Kidney glomerular epithelial cell (primary cell): ENCODE measurements at places on chromosomes 4 and X.

GRCh38 chr4:96016634-96017299 lies 176.9 kb downstream of the PDHA2 start:
- no peak for DNase-seq

GRCh38 chrX:40244980-40245379 lies 147.2 kb upstream of the BCOR start:
- no peak for DNase-seq

DNA sequence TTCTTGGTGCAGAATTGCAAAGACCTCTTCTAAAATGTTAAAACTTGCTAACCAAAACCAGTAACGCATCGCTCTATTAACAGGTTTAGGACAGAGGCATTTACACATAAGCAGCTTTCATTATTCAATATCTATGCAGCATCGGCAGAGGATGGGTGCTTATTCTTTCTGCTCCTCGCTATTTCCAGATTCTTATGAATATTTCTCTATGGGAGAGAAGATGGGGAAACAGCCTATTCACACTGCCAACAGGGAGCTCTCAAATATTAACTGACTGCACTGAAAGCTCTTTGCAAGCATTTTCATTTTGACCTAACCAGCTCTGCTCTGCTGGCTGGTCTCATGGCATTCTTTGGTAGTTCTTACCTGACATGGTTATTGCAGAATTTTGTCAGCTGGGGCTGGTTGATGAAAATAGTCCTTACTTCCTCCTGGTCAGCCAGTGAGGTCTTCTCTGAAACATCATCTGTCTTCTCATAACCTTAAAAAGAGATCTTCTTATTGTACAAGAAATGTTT lies 30.2 kb downstream of the ATP8A1 start:
- no peak for DNase-seq

DNA sequence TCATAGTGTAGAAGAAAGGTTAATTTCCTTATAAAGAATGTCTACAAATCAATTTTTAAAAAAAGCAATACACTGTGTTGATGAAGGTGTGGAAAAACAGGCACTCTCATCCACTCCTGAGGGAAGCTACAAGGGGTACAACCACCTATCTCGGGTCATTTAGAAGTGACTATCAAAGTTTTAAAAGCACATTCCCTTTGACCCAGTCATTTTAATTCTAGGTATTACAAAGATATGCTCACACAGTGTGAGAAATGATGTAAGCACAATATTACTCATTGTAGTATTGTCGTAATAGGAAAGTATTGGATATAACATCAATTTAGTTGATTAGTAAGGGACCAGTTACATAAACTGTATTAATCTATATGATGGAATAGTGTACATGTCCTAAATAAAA lies 7.4 kb upstream of the HCCS start:
- DNase-seq, result no peak

GRCh38 chrX:35665311-35665710 lies 132.8 kb upstream of the MAGEB16 start:
- no peak for DNase-seq

GRCh38 chrX:129984111-129984958 lies 1.9 kb downstream of the BCORL1 start:
- DNase-seq, result no peak

GRCh38 chrX:8374041-8374825 lies 90.4 kb upstream of the VCX3B start:
- peak; percentile 0 for DNase-seq

- DNase-seq, result no peak
Measured at GRCh38 chr4:136644279-136644678, 888.0 kb downstream of the PCDH18 start.

DNA sequence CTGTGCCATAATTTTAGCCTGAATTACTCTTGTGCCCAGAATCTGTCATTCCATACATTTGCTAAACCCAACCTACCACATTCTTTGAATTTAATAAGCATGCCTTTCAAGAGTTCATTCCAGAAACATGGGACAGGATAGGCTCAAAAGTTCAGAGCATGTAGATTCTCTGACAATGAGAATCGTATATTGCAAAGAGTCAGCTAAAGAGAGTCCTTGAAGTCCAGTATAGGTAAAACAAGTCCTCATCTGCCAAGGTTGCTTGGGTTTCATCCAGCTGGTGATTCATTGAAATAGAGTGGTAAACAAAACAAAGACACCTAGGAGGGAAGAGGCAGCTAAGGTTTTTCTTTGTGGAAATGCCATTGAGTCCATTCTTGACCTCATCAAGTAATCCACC lies 249.3 kb upstream of the DIPK2B start:
- no peak for DNase-seq

DNA sequence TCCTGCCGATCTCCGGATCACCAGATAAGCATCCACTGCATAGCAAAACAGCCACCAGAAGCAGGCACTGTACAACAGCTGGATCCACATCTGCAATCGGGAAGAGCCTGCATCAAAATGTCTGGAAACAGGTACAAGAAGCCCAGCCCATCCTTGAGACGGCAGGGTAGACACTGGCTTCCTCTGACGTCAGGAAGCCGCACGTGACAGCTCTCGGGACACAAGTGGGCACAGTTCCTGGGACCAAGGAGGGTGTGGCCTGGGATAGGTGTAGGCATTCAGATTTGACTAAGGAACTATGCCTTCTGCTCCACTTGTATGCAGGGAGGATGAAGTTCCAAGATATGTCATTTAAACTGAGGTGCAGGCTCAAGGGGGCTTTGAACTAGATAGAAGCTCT lies 6.3 kb downstream of the GPR143 start:
- DNase-seq, result no peak

GRCh38 chr4:184019076-184019475 lies 114.0 kb downstream of the STOX2 start:
- DNase-seq, result no peak

- no peak for DNase-seq
Measured at GRCh38 chr4:131081069-131081468, 1985.1 kb downstream of the C4orf33 start.

DNA sequence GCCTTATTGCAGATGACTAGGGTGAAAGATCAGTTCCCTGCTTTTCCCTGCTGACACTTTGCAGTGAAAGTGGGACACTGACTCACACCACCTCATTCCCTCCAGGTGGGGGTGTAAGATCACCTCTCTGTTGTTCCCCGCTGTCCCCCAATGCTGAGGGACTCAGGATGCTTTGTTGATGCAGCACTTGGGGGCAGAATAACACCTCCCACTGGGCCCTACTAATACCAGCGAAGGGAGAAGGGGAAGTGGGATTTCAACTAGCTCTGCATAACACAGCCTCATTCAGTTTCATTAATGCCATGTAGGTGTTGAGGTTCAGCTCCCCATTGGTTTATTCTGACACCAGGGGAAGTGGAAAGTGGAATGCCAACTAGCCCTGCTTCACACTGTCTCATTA lies 43.6 kb upstream of the IL1RAPL2 start:
- DNase-seq, result no peak

GRCh38 chrX:48695925-48696300 lies 621 bp upstream of the SUV39H1 start:
- DNase-seq, result no peak

DNA sequence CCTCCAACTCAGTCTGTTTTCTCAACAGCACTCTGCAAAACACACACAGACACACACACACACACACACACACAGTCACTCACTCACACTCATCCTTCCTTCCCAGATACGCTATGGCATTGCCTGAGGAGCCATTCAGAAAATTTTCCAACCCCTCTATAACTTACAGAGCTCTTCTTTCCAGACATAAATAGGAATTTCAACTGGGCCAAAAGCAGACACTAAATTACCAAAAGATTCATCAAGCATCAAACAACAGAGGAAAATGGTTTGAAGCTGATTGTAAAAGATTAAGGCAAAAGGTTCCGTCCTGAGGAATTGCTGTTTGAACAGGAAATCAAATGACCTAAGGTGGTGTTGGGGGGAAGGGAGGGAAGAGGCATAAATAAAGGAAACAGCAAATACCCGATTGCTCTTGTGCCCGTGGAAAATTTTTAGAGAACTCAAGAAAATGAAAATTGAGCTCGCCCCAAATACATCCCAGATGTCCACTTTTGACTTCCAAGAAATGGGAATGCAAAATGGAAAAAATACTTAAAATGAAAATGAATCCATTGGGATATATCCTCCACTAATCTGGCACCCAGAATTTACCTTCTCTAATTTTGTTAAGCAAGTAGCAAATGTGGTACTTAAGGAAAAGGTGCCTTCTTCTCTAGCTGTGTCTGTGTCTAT lies 183.6 kb downstream of the QDPR start:
- no peak for DNase-seq
